Skin of body (tissue), 3 donors: ENCODE measurements at places on chromosomes 11 and 22. TPM values are rescaled to one million over a fixed set of nuclear protein-coding genes. Genes with fewer than 3 reads are reported as not detected.

GRCh38 chr22:47849576-47849975 lies 1087.1 kb downstream of the TBC1D22A start:
- peak; percentile 20 for DNase-seq

GRCh38 chr11:79242616-79243015 lies 198.2 kb downstream of the TENM4 start:
- no peak for DNase-seq

Gene NFAM1
- 1.2 TPM for total RNA-seq

DNA sequence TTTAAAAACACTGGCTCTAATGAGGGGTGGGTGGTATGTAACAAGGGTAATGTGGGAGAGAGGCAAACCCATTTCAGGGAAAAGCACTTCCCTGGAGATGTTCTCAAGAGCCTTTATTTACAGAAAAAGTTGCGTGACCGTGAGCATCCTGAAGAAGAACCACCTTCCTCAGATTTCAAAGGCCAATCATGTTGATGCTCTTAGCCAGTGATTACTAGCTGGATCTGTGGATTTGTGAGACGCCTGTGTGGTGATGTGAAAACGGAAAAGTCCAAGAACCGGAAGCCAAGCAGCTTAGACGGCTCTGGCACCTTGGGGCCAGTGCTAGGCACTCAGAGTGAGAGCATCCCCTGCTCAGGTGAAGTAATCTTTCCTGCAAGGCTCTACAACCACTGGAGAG lies 12.6 kb upstream of the UBASH3B start:
- no peak for DNase-seq

Gene OR6Q1
- not detected for total RNA-seq

DNA sequence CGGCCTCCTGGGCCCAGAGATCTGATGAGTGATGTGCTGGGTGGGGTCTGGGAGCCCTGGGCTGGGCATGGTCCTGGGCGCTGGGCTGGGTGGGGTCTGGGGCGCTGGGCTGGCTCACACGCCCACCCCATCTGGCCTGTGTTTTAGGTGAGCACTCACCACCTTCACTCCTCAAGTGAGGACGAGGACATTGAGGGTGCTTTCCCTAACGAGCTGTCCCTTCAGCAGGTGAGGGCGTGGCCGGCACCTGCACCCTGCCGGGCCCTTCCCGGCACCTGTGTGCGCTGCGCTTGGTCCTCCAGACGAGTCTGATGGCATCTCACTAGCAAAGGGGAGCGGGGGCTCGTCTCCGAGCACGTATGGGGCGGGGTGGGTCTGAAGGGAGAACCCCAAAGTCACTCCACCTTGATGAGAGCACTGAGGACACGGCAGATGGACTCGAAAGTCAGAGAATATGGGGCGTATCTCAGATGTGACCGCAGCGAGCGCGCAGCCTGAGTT lies 37.9 kb downstream of the SBF1 start:
- no peak for DNase-seq

Gene CTSF
- total RNA-seq, result 20.0 TPM

GRCh38 chr11:109153836-109154235 lies 268.2 kb upstream of the C11orf87 start:
- no peak for DNase-seq

- no peak for DNase-seq
Measured at GRCh38 chr11:57979532-57980079, 44.1 kb upstream of the OR9Q1 start.

GRCh38 chr22:50058906-50059880 lies 1.1 kb upstream of the TTLL8 start:
- peak; percentile 2 for DNase-seq

Gene RIN1
- 3.6 TPM for total RNA-seq

- no peak for DNase-seq
Measured at GRCh38 chr11:81222491-81222890, 1511.2 kb downstream of the FAM181B start.

Gene OPCML
- total RNA-seq, result 0.49 TPM

DNA sequence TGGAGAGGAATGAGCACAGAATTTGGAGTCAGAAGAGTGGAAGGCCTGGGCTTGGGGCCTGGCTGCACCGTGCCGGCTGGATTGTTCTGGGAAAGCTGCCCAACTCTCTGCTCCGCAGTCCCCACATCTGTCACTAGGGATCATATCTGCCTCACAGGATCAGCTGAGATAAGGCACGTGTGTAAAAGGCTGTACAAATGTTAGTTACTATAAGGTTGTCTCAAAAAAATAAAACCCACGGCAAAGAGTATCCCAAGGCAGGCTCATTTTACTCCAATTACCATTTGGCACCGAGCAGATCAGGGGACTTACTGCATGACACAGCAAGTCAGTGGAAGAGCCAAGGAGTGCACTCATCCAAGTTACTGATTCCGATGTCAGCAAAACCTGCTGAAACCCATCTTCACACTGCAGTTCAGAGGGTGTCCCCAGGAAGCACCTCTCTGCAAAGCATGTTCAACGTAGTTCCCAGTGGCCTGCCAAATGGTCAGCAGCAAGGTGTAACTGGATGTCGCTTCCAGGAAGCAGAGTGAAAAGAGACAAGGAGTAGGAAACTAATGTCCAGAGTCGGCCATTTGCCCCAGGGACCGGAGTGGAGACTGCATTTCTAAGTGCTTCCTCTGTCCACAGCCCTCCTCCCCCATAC lies 18.1 kb upstream of the MRTFA start:
- peak; percentile 95 for DNase-seq

DNA sequence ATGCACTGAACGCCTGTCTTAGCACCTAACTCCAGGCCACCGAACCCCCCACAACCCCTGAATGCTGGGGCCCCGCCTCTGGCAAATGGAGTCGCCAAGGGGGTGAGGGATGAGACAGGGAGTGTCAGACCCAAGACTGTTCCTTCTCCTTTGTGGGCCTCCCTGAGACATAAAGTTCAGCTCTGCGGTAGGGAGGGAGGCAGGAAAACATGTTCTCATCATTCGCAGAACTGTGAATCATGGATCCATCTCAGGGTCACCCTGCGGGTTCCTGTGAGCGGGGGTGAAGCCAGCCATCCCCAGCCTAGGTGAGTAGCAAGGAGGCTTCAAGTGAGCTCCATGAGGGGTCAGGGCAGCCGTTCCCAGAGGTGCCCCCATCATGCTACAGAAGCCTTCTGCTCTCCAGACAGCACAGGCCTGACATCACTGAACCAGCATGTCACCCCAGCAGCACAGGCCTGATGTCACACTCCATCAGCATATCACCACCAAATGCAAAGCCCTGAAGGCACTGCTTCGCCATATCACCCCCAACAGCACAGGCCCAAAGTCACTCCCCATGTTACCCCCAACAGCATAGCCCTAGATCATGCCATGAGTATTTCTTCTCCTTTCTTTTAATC lies 27.2 kb downstream of the TMPRSS6 start:
- DNase-seq, result peak; percentile 10

DNA sequence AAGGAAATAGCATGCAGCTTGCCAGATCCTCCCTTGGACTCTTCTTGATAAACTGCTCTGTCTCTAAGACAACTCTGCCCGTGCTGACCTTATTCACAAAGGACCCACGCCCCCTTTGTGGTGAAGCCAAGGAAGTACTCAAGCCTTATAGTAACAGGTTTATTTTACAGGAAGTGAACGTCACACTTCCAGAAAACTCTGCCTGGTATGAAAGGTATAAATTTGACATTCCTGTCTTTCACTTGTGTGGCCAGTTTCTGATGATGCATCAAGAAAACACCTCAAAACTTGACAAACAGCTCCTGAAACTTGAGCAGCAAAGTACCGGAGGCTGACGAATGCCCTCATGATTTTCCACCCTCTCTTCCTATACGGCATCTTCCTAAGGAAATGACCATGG lies 12.5 kb upstream of the PELI3 start:
- DNase-seq, result no peak

Gene MED15
- total RNA-seq, result 24.2 TPM

DNA sequence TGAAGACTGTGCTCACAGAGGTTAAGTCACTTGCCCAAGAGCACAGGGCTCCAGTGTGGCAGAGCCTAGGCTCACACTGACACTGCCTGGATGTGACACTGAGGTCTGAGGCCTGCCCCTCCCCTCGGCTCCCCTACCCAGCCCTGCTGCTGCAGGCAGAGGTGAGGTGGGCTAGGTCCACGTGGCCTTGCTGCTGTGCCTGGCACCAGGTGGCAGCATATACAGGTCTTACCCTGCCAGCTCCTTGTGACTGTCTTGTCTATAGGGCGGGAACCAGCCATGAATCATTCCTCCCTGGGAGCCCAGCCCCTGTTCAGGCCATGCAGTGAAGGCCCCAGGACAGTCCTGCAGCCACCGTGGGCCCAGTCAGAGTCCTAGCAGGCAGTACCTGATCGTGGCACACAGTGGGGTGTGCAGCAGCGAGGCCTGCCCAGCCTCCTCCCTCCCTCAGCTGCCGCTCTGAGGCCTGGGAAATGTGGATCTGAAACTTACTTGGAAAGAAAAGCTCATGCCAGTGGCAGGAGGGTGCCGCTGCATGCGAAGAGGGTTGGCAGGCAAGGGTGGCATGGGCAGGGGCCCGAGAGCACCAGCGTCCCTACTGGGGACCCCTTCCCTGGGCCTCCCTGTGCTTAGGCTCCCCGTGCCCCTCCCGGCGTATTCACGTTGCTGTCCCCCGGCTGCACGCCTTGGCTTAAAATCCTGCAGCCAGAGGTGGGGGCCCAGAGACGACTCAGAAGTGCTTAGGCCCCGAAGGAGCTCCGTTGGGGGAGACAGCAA lies 1.2 kb upstream of the CERK start:
- DNase-seq, result no peak

Gene SYT13
- 0.30 TPM for total RNA-seq

DNA sequence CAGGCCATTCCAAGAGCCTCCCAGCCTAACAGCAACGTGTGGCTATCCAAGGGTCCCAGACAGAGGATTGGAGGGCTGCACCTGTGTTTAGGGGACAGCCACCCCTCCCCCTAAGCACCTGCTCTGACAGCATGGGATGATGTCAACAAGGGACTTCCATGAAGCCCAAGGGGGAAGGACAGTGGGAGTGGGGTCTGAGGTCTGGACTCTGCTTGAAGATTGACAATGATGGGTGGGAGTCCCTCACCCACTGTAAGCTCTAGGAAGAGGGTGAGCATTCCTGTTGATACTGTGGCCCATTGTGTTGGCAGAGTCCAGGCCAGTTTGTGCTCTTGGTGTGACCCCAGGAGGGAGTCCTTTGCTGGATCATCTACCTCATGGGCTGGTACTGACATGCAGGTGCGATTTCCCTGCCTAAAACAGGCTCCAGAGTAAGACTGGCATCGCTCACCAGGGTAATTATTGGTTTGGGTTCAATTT lies 46.9 kb upstream of the TUB start:
- no peak for DNase-seq

- DNase-seq, result no peak
Measured at GRCh38 chr11:134250246-134250645, 2.9 kb downstream of the THYN1 start.

- DNase-seq, result no peak
Measured at GRCh38 chr11:64622681-64623080, 31.7 kb downstream of the SLC22A12 start.

Gene HEPN1
- not detected for total RNA-seq

DNA sequence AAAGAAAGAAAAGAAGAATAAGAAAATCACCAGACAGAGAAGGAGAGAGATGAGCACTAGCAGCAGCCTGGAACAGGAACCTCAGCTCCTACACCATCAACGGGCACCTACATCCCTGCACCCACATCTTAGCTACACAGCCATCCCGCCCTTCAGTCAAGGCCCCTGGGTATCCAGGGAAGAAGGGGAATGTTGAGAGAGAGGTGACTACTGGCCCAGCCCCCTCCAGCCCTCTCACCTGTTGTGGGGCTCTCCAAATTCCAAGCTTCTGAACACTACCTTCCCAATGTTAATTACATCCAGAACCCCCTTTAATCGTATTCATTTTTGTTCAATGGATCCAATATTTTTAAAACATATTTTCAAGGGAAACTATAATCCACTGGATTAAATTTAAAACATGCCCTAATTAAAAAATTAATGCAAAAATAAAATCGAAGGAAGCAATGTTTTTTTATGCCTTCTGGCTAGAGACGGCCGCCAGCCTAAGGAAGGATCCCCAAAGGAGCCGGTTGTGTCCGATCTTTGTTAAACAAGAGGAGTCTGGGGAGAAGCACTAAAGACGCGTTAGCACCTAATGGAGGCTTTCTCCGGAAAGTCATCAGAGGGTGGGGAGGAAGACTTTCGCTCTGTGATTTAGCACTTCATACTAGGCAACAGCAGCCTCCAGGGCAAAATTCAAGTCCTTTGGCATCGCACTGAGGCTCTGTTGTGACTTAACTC lies 9.5 kb downstream of the TPST2 start:
- DNase-seq, result no peak

GRCh38 chr11:36098087-36098486 lies 154.2 kb downstream of the LDLRAD3 start:
- DNase-seq, result no peak

DNA sequence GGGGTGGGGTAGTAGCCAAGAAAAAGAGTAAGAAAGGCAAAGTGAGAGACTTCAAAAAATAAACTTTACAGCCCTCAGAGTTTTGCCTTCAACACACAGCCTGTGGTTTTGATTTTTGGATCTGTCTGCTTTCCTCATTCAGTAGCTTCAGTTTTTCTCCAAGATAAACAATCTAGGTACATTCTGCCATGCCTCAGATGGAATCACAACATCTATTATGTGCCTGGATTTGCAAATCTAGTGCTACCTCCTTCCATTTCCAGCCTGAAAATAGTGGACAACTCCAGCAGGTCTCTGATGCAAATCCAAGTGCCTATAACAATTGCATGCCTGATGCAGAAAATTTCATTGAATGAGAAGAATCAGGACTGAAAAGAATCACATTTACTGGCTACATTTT lies 206.6 kb upstream of the GUCY1A2 start:
- no peak for DNase-seq

DNA sequence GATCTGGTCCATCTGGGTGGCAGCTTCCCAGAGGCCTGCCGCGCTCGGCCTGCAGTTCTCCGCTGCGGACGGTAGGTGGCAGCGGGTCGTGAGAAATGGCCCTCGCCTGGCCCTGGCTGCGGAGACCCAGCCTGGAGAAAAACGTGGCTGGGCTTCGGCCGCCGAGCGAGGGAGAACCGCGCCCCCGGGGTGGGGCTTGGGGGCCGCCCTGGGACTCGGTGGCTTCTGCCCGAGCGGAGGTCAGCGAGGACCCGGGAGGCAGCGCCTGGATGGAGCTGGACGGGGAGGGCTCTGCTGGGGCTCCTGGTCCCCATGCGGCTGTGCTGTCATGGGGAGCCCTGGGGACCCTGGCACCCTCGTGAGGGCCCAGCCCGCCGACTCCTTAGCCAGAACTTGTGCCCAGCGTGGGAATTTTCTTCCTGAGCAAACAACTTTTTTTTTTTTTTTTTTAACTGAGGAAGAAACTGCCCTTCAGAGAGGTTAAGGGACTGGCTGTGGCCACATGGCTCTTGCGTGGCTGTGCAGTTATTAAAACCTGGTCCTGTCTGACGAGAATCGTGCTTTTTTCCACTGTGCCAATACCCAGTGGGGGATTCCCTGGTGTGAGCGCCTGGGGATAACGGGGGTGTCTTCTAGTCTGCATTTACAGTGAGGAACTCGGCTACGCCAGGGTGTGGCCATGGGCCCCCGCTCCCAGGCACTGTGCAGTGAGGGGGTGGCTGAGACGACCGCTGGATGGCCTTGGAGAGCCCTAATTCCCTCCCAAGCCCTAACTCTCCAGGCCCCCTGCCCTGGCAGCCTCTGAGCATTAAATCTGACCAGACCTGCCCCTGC lies 535.6 kb downstream of the INSC start:
- peak; percentile 90 for DNase-seq
